Activated T-helper 2 cell treated with anti-CD3 and anti-CD28 coated beads, Interferon-gamma antibody, Interleukin-2, Interleukin-4, amounts not matched to agents 10 μg/mL and 5 μg/mL and 100 μg/mL, durations not matched to agents 14 hours and 24 hours and 36 hours (primary cell): ENCODE measurements at places on chromosomes 7 and 10.

GRCh38 chr7:2688409-2689342 lies 674 bp downstream of the AMZ1 start:
- DNase-seq = no peak

DNA sequence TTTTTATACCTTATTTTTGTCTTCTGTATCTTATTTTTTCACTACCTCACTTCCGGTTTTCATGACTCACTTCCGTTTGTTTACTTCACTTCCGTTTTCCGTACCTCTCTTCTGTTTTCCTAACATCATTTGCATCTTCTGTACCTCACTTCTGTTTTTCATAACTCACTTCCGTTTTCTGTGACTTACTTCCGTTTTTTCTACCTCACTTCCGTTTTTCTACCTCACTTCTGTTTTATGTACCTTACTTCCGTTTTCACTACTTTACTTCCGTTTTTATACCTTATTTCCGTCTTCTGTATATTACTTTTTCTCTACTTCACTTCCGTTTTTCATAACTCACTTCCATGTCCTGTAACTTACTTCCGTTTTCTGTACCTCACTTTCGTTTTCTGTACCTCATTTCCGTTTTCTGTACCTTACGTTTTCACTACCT lies 492.5 kb upstream of the AKR1E2 start:
- no peak for DNase-seq

- DNase-seq = no peak
Observed at GRCh38 chr7:98423043-98423442, 22.2 kb upstream of the BAIAP2L1 start.

- no peak for DNase-seq
Observed at GRCh38 chr10:118595598-118596425, at the start of gene PRLHR. Gene PRLHR, minus strand, starts transcription at chr10:118595648. Its CDS starts 404 bp downstream, at chr10:118595244.

- DNase-seq = no peak
Observed at GRCh38 chr10:3710764-3711163, 74.2 kb downstream of the KLF6 start.
